Activated T-helper 17 cell treated with anti-CD3 and anti-CD28 coated beads, Interleukin-2, amount 50 U/mL, for 72 hours (primary cell): ENCODE measurements at places on chromosomes 3 and 15.
A peak's percentile ranks its signal among the peaks of the same experiment; 100 is the strongest.

DNA sequence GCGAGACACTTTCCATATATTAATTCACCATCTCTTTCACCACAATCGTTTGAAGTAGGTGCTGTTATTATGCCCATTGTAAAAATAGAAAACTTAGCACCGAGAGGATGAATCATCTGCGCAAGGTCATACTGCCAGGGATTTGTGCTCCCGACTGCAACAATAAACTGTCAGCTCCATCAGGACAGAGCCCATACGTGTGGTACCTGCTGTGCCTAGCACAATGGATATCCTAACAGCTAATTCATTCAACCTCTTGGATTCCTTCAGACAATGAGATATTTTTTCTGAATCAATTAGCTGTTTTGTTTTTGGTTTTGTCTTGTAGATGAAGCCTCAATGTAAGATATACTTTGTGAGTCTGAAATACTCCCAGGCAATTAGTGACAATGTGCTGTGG lies 32.3 kb upstream of the PROK2 start:
- no peaks in the 10 kb centered on the region for H3K27me3 ChIP-seq
- no peak overlapping the region for H3K27ac ChIP-seq
- no peaks in the 10 kb centered on the region for H3K36me3 ChIP-seq
- no peak for ATAC-seq
- H3K4me3 ChIP-seq = no peak overlapping the region
- H3K4me1 ChIP-seq = no peaks in the 10 kb centered on the region

DNA sequence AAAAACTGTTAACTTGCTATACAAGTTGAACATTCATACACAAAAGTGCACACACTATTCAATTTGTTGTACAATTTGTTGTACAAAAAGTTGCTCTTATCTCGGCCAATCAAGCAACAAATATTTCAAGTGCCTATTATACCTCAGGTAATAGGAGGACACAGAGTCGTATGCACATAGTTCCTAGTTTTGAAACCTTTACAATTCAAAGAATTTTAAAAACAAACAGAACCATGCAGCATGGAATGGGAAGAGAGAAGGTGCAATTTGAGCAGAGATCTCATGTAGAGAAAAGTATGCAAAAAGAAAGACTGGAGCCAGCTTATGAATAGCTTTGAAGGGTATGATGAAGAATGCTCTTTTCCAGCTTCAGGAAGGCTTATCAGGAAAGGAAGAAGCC lies 46.5 kb upstream of the ARPP19 start:
- no peak overlapping the region for H3K27ac ChIP-seq
- no peak overlapping the region for H3K4me3 ChIP-seq
- peaks cover 38% of the 10 kb centered on the region for H3K36me3 ChIP-seq
- no peaks in the 10 kb centered on the region for H3K27me3 ChIP-seq
- H3K4me1 ChIP-seq = no peaks in the 10 kb centered on the region

GRCh38 chr3:127689266-127689860 lies 16.6 kb downstream of the ABTB1 start:
- no peak overlapping the region for H3K27ac ChIP-seq
- ATAC-seq = no peak
- no peak overlapping the region for H3K4me3 ChIP-seq
- H3K36me3 ChIP-seq = no peaks in the 10 kb centered on the region
- no peaks in the 10 kb centered on the region for H3K27me3 ChIP-seq

GRCh38 chr3:9019259-9019961 lies 56.1 kb upstream of the RAD18 start:
- no peaks in the 10 kb centered on the region for H3K4me1 ChIP-seq
- no peak overlapping the region for H3K27ac ChIP-seq
- peaks cover 4% of the 10 kb centered on the region for H3K27me3 ChIP-seq
- no peak overlapping the region for H3K4me3 ChIP-seq
- ATAC-seq = no peak

DNA sequence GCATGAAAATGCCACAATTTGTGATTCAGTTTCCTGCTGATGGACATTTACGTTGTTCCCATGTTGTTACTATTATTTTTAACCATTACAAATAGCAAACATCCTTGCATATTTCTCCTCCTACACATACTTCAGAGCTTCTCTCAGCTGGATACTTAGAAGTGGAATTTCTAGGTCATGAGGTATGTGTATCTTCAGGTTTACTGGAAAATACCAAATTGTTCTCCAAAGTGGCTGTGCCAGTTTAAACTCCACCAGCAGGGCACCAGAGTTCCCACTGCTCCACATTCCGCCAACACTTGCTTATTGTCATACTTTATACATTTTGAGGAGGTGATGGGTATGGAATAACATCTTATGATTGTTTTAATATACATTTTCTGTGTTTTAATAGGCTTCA lies 45.7 kb downstream of the PRR23E start:
- H3K27ac ChIP-seq = no peak overlapping the region
- no peaks in the 10 kb centered on the region for H3K36me3 ChIP-seq
- ATAC-seq = no peak

DNA sequence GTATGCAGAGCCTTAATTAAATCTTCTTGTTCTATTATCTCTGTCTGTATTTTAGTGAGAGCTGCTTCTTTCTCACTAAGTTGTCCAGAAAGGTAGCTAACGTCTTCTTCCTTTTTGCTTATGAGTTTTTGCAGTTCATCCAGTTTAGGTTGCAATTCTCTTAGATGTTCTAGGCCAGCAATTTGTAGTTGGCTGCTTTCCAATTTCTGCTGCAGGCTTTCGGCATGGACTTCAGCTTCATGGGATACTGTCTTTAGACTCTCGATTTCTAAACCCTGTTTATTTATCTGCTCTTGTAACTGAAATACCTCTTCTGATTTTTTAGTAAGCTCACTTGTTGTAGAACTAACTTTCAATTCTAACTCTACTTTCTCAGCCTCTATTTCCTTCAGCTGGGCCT lies 35.5 kb upstream of the HCLS1 start:
- H3K4me1 ChIP-seq = peaks cover 10% of the 10 kb centered on the region
- H3K27me3 ChIP-seq = no peaks in the 10 kb centered on the region
- ATAC-seq = no peak
- H3K27ac ChIP-seq = no peak overlapping the region

DNA sequence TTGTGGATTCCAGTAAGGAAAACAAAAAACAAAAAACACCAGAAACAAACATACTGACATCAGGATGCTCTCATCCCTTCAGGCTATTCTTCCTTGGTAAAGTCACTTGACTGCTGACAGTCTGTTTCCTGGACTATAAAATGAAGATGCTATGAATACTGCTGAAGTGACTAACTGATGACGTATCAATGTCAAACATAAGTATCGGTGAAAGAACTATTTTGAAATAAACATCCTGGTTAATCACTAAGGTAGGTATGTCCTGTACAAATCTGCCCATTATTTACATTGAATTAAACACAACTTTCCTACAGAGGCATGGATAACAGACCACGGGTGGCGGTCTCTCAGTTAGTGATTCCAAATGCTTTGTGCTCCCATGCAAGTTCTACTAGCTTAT lies 45.9 kb downstream of the CHAC1 start:
- H3K4me3 ChIP-seq = no peak overlapping the region
- ATAC-seq = no peak
- H3K27ac ChIP-seq = no peak overlapping the region
- no peaks in the 10 kb centered on the region for H3K4me1 ChIP-seq
- H3K27me3 ChIP-seq = no peaks in the 10 kb centered on the region

DNA sequence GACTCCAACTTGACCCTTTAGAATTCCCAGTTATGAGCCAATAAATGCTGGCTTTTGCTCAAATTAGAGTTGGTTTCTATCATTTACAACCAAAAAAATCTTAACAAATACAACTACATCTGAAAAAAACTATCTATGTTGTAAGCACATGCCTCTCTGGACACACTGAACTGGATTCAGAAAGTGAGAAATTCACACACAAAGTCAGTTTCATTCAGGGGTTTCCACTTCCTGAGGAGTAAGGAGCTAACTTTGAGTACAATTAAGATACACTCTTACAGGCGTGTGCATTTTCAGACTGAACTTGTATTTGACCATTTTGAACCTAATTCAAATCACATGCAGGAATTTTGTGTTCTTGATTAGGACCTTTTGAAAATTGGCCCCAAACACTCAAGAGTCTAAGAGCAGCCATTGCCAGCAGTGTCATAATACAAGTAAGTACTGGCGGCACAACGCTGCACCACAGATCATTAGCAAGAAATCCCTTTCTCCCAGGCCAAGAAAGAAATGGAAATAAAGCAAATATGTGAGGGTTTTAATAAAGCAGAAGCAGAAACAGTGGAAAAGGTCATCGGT lies 31.2 kb downstream of the LINS1 start:
- peaks cover 15% of the 10 kb centered on the region for H3K4me1 ChIP-seq
- peak overlapping the region; percentile 23 for H3K27ac ChIP-seq
- H3K27me3 ChIP-seq = no peaks in the 10 kb centered on the region
- peak; percentile 32 for ATAC-seq
- H3K4me3 ChIP-seq = peak overlapping the region; percentile 1
- H3K36me3 ChIP-seq = peaks cover 84% of the 10 kb centered on the region

DNA sequence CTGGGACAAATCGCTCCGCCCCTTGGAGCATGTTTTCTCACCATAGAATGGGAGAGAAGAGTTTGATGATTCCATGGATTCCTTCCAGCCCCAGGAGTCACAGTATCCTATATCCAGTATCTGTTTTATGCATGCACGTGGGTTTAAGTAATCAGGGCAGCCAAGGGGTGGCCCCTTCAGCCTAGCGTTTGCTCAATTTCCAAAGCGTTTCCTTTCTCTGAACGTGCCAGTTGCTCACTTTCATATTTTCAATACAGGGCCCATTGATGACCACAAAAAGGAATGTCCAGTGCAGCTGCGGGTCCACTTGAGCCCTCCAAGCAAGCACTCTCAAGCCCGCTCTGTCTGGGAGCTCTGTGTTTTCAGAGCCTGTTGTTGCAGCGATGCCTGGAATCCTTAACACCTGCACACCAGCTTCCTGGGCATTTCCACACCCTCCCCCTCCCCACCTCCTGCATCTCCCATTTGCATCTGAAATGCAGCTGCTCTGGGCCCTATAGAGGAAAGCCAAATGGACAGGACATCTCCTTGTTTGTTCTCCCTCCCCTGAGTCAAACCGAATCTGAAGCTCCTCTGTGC lies 164.3 kb upstream of the LPP start:
- no peak overlapping the region for H3K27ac ChIP-seq
- H3K27me3 ChIP-seq = no peaks in the 10 kb centered on the region
- peaks cover 49% of the 10 kb centered on the region for H3K4me1 ChIP-seq
- H3K36me3 ChIP-seq = no peaks in the 10 kb centered on the region
- H3K4me3 ChIP-seq = no peak overlapping the region

- peak; percentile 30 for ATAC-seq
- H3K4me3 ChIP-seq = peak overlapping the region; percentile 94
- H3K4me1 ChIP-seq = peaks cover 22% of the 10 kb centered on the region
- H3K27ac ChIP-seq = peak overlapping the region; percentile 92
- H3K27me3 ChIP-seq = no peaks in the 10 kb centered on the region
These were observed 536 bp downstream of the SNAPC5 start for GRCh38 chr15:66496951-66497501.

DNA sequence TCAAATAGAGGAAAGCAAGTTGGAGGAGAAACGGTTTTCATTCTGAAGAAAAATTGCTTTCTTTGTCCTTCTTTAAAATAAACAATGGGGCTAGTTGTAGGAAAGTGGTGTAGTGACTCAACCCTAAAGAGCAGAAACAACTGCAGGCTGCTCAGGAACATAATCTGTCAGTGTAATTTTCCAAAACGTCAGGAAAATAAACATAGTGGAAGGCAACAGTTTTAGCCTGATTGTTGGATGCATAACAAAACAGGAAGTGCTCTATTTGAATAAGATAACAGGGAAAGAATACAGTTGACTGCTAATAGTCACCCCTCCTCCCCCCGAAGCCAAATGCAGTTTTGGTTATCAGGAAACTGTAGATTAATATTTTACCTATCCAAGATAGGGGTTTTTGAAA lies 167.6 kb downstream of the ECT2 start:
- no peak for ATAC-seq

GRCh38 chr15:74835312-74835823 lies 7.6 kb downstream of the ULK3 start:
- no peaks in the 10 kb centered on the region for H3K27me3 ChIP-seq
- H3K36me3 ChIP-seq = peaks cover 28% of the 10 kb centered on the region
- H3K27ac ChIP-seq = peak overlapping the region; percentile 24

GRCh38 chr15:35738370-35738769 lies 192.4 kb upstream of the DPH6 start:
- no peaks in the 10 kb centered on the region for H3K36me3 ChIP-seq
- no peak overlapping the region for H3K4me3 ChIP-seq
- ATAC-seq = peak; percentile 58
- no peak overlapping the region for H3K27ac ChIP-seq
- H3K27me3 ChIP-seq = no peaks in the 10 kb centered on the region

GRCh38 chr3:3191675-3192285 lies 12.3 kb upstream of the CRBN start:
- H3K27me3 ChIP-seq = no peaks in the 10 kb centered on the region
- peak; percentile 80 for ATAC-seq
- H3K4me3 ChIP-seq = peak overlapping the region; percentile 68
- H3K36me3 ChIP-seq = no peaks in the 10 kb centered on the region
- H3K27ac ChIP-seq = peak overlapping the region; percentile 88
- peaks cover 24% of the 10 kb centered on the region for H3K4me1 ChIP-seq

- H3K27me3 ChIP-seq = peaks cover 10% of the 10 kb centered on the region
- no peak for ATAC-seq
- no peak overlapping the region for H3K4me3 ChIP-seq
- no peaks in the 10 kb centered on the region for H3K4me1 ChIP-seq
- H3K27ac ChIP-seq = no peak overlapping the region
- no peaks in the 10 kb centered on the region for H3K36me3 ChIP-seq
These were observed 172.8 kb upstream of the RGMA start for GRCh38 chr15:93261845-93262244.

DNA sequence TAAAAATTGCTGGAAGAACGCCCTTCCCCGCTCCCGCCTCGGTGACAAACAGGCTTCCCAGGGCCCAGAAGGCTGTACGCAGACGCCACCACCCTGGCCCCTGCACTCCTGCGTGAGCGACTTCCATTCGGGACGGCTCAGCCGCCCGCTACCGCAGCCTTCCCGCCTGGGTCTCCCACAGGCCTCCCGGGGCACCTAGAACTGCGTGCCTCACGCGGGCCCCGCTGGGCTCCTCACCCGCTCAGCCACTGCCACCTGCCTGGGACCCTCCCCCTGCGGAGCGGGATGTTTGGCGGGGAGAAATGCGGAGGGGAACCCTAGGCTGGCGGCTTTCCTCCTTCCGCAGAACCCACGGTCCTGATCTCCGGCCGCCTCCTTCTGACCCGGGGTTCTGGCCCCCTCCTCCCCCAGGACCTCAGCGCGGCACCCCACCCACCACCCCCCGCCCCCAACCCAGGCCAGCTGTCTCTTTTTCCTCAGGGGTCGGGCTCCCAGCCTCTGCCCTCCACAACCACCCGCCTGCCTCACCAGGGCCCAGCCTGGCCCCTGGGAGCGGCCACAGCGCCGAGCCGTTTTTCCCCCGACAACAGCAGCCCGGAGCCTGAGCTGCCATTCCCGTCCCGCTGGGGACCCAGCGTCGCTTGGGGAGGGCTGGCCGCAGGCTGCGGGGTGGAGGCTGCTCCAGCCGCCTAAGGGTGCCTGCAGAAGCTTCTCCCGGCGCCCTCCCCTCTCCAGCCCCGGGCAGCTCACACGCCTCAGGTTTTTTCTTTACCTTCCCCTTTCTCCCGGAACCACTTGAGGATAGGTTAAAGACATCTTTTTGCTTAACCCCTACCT lies 27.6 kb upstream of the RAB7A start:
- no peaks in the 10 kb centered on the region for H3K36me3 ChIP-seq
- H3K4me3 ChIP-seq = peak overlapping the region; percentile 57
- peak; percentile 66 for ATAC-seq
- H3K4me1 ChIP-seq = no peaks in the 10 kb centered on the region

GRCh38 chr3:37814547-37814946 lies 47.1 kb upstream of the CTDSPL start:
- H3K4me1 ChIP-seq = no peaks in the 10 kb centered on the region
- no peak for ATAC-seq
- H3K4me3 ChIP-seq = no peak overlapping the region
- H3K27me3 ChIP-seq = peaks cover 12% of the 10 kb centered on the region
- no peak overlapping the region for H3K27ac ChIP-seq

GRCh38 chr3:162842549-162843216 lies 1346.1 kb downstream of the OTOL1 start:
- no peak overlapping the region for H3K27ac ChIP-seq
- no peak for ATAC-seq
- H3K36me3 ChIP-seq = no peaks in the 10 kb centered on the region
